ENCODE measurements at places on chromosomes 2 and 18. TPM values are rescaled to one million over a fixed set of nuclear protein-coding genes. Genes with fewer than 3 reads are reported as not detected.

The ATG16L1 gene
- 42.3 TPM for total RNA-seq

The SLC23A3 gene
- total RNA-seq, result 0.67 TPM

The THSD7B gene
- not detected for total RNA-seq

The NT5DC4 gene
- not detected for total RNA-seq

The CNTNAP5 gene
- not detected for total RNA-seq

The LRRTM4 gene
- total RNA-seq, result 0.36 TPM

The ALPP gene
- 0.84 TPM for total RNA-seq

The ARHGAP25 gene
- total RNA-seq, result not detected

The NAT8 gene
- total RNA-seq, result not detected

The ARHGAP15 gene
- total RNA-seq, result not detected

The EFEMP1 gene
- total RNA-seq, result 12.3 TPM

The CBLN2 gene
- 0.12 TPM for total RNA-seq

The KCNG2 gene
- not detected for total RNA-seq

The PAX8 gene
- total RNA-seq, result 1.8 TPM

The AFG3L2 gene
- 98.5 TPM for total RNA-seq

The RESP18 gene
- total RNA-seq, result not detected

The IAH1 gene
- 36.0 TPM for total RNA-seq

The UNC80 gene
- not detected for total RNA-seq

The ANKRD62 gene
- total RNA-seq, result not detected

The SPDYA gene
- not detected for total RNA-seq

The NPHP1 gene
- total RNA-seq, result 17.4 TPM

The EFR3B gene
- 2.2 TPM for total RNA-seq

The DES gene
- total RNA-seq, result 30.0 TPM

The CIB4 gene
- total RNA-seq, result not detected

The CACNB4 gene
- total RNA-seq, result 2.2 TPM

The HOXD10 gene
- total RNA-seq, result 18.1 TPM
